ENCODE measurements at places on chromosomes 3 and 15.

DNA sequence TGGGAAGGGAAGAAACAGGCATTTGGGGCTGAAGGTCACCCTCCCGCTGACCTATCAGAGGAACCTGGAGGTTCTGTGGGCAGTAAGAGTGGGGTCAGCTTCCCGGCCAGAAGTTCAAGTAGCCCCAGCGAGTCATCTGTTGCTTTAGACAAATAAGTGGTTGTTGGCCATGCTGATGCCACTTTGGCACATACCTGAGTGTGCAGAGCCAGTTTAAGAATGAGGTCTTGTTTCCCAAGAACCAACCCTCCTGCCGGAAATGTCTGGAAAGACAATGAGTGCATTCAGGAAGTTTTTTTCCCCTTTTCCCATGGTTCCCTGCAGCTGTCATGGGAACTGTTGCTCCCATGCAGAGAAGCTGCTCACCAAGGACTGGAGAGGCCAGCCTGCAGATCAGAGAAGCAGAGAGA lies 166.7 kb downstream of the ZNF621 start:
- no peak for DNase-seq

- no peak for DNase-seq
Measured at GRCh38 chr15:31342781-31343626, 16.4 kb downstream of the KLF13 start.

- DNase-seq = no peak
Measured at GRCh38 chr3:164094546-164094945, 983.8 kb downstream of the SI start.

- no peak for DNase-seq
Measured at GRCh38 chr3:32347343-32348125, 44.1 kb upstream of the CMTM7 start.

DNA sequence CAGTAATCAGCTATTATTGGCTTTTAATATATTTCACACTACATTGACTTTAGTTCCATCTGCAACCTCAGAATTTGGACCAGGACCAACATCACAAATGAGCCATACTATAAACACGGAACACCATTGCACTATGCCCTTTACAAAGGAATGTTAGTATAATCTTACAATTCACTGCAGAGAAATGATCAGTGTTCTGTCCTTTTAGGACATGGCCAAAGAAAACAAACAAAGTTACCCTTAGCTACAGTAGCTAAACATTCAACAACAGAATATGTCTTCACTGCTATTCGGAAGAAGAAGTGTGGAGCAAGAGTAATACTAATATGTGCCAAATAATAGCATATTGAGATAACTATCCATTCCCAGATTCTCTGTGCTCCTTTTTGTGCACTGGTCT lies 90.4 kb downstream of the NAALADL2 start:
- no peak for DNase-seq

DNA sequence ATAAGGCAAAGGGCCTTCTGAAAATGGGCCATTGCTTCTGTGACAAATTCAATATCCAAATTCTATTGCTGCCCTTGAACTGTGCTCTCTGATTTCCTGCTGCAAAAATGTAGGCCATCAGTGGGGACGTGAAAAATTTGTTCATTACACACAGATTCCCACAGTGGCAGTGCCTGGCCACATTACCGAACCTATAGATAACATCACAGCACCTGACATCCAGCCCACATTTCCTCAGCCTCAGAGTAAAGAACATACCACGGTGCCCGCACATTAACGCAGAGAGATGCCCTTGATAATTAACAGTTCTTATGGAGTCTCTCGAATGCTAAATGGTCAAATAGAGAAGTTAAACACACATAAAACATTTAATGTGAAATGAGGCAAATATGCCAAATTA lies 931.6 kb upstream of the CFAP20DC start:
- no peak for DNase-seq

GRCh38 chr3:52108302-52109232 lies 45.7 kb downstream of the POC1A start:
- no peak for DNase-seq

DNA sequence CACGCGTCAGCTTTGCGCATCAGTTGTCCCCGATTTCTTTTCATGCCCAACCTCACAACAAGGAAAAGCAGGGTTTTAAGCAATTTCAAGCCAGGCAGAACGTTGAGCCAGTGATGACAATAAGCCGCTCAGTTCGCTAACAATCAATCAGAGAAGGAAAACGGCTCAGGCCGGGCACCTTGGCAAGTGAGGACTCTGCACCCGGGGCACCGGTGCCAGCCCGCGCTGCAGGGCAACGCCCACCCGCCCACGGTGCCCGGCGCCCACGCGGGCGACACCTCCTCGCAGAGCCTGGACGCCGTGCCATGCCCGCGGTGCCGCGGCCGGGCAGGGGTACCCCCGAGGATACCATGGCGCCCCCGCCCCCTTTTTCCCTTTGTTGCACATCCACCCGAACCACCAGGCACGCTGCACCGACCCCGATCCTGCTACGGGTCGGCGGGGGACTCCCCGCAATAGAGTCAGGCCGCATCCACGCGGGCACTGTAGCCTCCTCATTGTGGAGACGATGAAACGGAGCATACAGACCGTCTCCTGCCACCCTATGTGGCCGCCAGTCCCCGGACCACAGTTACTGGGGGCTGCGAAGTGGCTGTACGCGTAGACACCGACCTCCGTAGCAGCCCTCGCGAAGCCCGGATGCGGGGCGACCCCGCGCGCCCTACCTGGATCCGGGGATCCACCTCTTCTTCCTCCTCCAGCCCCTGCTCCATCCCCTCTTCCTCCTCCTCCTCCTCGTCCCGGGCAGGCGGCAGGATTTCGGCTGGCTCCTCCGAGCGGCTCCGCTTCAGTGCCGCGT lies 581 bp downstream of the SH3BP5 start:
- peak; percentile 48 for DNase-seq

DNA sequence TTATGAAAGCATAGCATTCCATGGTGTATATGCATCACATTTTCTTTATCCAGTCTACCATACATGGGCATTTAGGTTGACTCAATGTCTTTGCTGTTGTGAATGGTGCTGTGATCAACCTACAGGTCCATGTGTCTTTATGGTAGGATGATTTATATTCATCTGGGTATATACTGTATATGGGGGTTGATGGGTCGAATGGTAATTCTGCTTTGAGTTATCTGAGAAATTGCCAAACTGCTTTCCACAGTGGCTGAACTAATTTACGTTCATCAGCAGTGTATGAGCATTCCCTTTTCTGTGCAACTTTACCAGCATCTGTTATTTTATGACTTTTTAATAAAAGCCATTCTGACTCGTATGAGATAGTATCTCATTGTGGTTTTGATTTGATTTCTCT lies 662.4 kb upstream of the BCHE start:
- no peak for DNase-seq

DNA sequence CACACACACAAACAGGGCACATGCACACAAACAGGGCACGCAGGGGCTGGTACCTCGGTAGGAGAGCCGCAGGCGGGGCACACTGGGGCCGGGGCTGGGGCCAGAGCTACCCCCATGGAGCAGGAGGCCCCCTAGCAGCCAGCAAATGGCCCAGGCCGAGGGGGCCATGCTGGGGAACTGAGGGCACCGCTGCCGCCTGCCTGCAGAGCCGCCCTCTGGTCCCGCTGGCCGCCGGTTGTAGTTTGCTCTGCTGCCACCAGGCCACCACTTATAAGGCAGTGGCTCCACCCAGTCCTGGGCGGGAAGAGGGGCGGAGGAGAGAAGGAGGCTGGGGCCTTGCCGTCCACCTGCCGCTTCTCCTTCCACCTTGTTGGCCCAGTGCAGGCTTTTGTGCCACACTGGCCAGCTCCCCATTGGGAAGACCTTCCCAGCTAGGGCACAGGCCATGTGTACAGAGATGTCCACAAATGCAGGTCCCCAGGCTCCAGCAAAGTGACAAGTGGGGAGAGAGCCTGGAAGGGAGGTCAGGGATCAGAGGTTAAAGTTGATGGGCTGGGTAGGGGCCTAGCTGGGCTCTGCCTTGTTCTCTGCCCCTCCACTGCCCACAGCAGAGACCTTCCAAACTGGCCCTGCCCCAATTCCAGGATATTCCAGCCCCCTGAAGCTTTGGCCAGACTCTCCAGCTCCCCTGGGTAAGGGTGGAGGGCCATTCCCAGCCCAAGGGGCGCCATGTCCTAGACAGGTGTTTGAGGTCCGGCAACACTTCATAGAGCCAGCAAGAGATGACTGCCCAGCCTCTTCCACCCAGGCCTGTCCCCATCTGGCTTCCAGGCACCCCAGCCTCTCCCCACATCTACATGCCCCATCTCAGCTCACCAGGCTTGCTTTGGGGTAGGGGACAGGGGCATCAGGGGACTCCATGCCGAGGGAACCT lies at the start of gene SEMA3G:
TSS of gene SEMA3G (minus strand) at position 244 of the 934 bp plus-strand sequence. CDS start at position 168, 76 bp downstream.
- DNase-seq = peak; percentile 84

DNA sequence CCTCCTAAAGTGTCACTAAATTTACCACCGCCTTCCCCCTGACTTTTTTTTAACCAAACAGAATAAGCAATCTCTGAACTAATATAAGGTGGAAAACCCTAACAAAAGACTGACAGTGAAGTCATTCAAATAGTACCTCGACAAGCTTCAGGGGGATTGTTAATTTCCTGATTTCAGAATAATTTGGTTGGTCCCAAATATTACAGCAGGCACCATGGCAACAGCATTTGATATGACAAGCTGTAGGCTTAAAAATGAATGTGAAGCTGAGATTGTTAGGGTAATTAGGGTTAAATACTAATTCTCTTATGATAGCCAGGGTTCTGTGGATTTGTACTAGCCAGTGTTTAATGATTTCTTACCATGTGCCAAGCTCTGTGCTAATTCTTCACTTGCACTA lies 63.5 kb upstream of the GOLGA8B start:
- DNase-seq = no peak

DNA sequence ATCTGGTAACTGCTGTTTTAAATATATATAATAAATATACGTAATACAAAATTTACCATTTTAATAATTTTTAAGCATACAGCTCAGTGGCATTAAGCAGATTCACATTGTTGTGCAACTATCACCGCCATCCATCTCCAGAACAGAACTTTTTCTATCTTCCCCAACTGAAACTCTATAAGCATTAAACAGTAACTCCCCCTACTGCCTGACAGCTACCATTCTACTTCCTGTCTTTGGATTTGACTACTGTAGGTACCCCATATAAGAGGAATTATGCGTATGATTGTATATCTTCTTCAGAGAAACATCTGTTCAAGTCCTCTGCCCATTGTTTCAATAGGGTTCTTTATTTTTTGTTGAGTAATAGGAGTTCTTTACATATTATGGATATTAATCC lies 36.8 kb downstream of the EID1 start:
- no peak for DNase-seq

- no peak for DNase-seq
Measured at GRCh38 chr3:57952208-57952631, 56.0 kb upstream of the FLNB start.

GRCh38 chr15:59448871-59449270 lies 10.9 kb downstream of the FAM81A start:
- no peak for DNase-seq

DNA sequence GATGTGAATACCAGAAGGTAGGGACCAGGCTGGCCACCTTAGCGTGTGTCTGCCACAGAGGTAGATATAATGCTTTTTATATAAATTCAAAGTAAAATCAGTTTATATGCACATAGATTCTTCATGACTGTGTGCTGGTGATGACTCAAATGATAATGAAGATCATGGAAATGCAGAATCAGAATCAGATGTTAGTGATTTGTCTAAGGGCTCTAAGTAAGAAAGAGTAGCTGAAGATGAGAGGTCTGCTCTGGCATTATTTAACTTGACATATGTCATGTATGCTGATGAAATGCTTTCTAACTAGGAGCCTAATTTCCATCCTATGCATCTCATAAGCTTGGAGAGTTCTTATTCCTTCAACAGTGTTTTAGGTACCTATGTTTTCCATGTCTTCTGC lies 50.3 kb upstream of the DPH6 start:
- no peak for DNase-seq

GRCh38 chr3:111541911-111542483 lies at the start of gene CD96:
CD96 (plus strand) TSS chr3:111542197; CDS start chr3:111542249, 52 bp downstream.
- no peak for DNase-seq

GRCh38 chr15:99452728-99453636 lies 112.8 kb upstream of the MEF2A start:
- peak; percentile 78 for DNase-seq

- DNase-seq = peak; percentile 67
Measured at GRCh38 chr3:101518421-101518871, 5.4 kb upstream of the SENP7 start.

GRCh38 chr3:98188545-98188944 lies 22.0 kb downstream of the OR5H15 start:
- peak; percentile 7 for DNase-seq

DNA sequence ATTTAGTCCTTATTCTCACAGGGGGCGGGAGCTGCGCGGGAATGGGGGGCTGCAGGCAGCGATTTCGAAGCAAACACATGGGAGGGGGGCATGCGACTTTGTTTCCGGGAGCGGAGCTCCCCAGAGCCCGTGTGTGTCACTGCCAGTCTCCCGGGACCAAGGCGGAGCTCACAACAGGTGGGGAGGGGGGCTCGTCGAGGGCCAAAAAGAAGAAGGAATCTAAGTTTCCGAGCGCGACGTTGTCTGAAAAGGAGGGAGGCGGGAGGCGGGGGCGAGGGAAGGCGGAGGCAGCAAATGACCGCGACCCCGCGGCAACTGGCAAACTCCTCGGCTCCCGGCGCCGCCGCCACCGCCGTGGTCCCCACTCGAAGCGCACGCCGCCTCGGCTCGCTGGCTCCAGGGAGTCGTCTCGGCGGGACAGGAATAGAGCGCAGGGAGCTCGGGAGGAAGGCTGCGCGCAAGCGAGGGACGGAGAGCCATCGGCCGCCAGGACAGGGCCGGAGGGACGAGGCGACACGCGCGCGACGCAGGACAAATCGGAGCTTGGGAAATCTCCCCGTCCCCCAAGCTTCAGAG lies 1.4 kb downstream of the FOXP1 start:
- peak; percentile 26 for DNase-seq

DNA sequence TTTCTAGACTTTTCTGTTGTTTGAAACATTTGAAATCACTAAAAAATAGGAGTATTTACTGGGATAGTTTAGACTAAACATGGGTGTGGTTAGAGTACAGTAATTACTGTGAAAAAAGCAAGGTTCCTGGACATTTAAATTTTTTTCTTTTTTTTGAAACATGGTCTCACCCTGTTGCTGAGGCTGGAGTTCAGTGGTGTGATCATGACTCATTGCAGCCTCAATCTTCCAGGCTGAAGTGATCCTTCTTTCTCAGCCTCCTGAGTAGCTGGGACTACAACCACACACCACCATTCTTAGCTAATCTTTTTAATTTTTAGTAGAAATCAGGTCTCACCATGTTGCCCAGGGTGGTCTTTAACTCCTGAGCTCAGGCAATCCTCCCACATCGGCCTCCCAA lies 20.4 kb upstream of the CELF6 start:
- no peak for DNase-seq

- no peak for DNase-seq
Measured at GRCh38 chr3:27802849-27803248, 80.7 kb upstream of the EOMES start.
